Thymus (tissue), 14 donors: ENCODE measurements at places on chromosomes 6 and 20. TPM values are rescaled to one million over a fixed set of nuclear protein-coding genes. Genes with fewer than 3 reads are reported as not detected.

DNA sequence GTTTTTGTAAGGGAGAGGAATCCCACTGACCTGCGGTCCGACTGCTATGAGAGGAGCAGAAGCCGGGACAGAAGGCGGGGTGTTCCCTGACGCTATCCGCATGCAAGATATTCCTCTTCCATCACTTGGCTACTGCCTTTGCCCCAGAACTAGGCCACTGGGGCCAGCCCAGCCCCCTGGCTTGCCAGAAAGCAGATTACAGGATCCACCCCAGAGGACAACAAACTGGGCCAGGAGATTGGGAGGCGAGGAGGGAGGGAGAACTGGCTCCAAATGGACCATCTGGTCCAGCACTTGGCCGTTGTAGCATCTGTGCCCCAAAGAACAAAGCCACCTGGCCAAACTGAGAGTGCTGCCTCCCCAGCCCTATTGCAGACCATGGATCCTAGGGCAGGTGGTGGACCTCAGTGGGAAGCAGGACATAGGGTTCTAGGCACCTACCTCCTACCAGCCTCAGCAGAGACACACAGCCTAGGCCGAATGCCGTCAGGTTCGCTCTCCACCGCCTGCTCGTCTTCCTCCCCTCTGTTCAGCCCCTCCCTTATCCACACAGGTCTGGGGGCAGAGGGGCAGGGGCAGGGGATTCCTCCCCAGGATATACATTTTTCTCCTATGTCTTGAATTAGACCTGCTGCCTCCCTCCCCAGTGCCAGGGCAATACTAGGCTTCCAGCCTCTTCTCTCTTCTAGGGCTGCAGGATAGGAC lies 4.0 kb downstream of the MDGA1 start:
- no peaks in the 10 kb centered on the region for H3K36me3 ChIP-seq
- H3K27ac ChIP-seq, result no peak overlapping the region
- H3K4me3 ChIP-seq, result no peak overlapping the region
- peaks cover 39% of the 10 kb centered on the region for H3K4me1 ChIP-seq

DNA sequence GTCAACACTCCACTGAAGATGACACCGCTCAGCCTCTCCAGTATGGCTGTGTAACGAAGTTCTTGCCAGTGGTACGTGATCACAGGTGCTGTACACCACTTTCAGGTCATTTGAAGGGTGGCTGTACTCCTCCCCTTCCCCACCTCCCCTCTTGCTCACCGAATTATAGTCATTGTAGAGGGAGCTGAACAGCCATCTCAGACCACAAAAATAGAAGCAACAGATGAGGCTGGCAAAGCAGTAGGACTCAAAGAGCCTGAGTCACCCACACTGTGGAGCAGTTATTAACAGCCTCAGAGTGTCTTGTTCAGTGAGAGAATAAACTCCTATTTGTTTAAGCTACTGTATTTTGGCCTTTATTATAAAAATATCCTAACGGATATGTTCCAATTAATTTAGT lies 192.5 kb upstream of the MCHR2 start:
- no peaks in the 10 kb centered on the region for H3K27me3 ChIP-seq
- no peak overlapping the region for H3K27ac ChIP-seq
- DNase-seq, result no peak
- H3K4me1 ChIP-seq, result no peaks in the 10 kb centered on the region
- no peaks in the 10 kb centered on the region for H3K36me3 ChIP-seq
- H3K4me3 ChIP-seq, result no peak overlapping the region

DNA sequence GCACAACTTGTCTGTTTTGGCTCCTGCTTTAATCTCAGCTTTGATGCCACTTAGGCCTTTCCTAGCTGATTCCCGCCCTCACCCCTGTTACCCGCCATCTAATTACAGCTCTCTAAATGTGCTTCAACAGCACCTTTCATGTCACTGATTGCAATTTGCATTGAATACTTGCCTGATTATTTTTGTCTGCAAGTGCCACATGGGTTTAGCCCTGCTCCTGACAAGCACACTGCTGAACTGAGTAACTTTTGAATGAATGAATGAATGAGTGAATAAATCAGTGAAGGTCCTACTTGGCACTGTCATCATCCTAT lies 591 bp upstream of the DCBLD1 start:
- H3K27me3 ChIP-seq, result peaks cover 23% of the 10 kb centered on the region
- H3K4me1 ChIP-seq, result peaks cover 7% of the 10 kb centered on the region
- no peak overlapping the region for H3K27ac ChIP-seq
- H3K36me3 ChIP-seq, result no peaks in the 10 kb centered on the region
- H3K4me3 ChIP-seq, result peak overlapping the region; percentile 61
- DNase-seq, result no peak

DNA sequence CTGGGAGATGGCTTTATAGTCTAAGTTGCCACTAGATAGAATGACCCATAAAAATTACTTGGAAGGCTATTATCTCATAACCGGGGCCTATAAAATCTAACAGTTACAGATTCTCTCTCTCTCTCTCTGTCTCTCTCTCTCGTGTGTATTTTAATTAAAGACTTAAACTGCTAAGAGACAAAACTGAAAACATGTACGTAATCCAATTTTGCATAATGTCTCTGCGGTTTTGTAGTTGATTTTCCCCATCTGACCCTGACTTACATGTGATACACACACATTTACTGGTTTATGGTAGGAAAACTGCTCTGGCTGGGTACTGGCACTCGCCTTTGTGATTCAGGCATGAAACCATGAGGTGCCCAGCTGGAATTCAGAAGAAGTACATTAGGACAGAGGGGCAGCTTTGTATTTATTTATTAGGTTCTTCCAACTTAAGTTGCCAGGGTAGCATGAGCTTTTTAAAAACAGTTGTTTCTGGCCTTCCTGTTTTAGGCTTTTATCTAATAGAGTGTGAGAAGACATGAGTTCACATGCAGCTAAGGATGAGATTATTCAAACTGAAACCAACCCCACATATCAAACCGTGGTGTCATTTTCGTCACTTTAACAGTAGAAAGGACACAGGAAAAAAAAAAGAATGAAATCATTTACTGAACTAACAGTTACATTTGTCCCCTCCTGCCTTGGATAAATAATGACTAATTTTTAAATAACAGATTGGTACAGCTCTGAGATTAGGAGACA lies 182.5 kb downstream of the GMPR start:
- DNase-seq, result no peak
- no peaks in the 10 kb centered on the region for H3K27me3 ChIP-seq
- H3K4me1 ChIP-seq, result peaks cover 24% of the 10 kb centered on the region
- H3K36me3 ChIP-seq, result no peaks in the 10 kb centered on the region
- H3K27ac ChIP-seq, result peak overlapping the region; percentile 71

The NKX2-2 gene
- total RNA-seq, result 0.05 TPM

GRCh38 chr20:5364136-5364821 lies 47.5 kb upstream of the PROKR2 start:
- no peak overlapping the region for H3K4me3 ChIP-seq
- H3K4me1 ChIP-seq, result no peaks in the 10 kb centered on the region
- no peak overlapping the region for H3K27ac ChIP-seq
- DNase-seq, result no peak
- no peaks in the 10 kb centered on the region for H3K27me3 ChIP-seq
- no peaks in the 10 kb centered on the region for H3K36me3 ChIP-seq

DNA sequence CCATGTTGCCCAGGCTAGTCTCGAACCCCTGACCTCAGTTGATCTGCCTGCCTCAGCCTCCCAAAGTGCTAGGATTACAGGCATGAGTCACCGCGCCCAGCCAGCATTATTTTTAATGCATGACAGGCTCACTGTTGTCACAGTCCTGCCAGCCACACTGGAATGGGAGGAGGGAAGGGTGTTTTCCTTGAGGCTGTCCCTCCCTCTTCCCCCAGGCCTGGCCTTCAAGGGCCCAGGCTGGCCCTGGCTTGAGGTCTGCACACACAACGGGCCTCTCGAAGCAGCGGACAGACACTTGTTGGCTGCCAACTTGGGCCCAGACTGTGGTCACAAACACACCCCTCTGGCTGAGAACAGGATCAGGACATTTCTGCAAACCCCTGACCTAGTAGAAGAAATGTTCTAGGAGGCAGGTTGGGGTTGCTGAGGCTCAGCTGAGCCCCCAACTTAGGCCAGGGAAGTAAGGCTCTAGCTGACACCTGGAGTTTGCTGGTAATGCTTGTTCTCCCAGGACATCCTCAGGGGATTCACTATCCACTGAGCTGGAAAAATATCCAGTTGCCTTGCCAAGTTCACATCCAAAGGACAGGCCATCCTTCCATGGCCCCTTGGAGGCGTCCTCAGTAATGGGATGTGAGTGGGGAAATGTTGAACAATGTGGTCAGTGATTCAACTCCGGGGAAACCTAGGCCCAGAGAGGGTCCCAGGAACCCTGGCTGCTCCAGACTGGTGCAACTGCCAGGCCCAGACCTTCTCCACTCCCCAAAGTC lies 9.9 kb downstream of the SNTA1 start:
- no peak overlapping the region for H3K4me3 ChIP-seq
- no peak for DNase-seq
- H3K4me1 ChIP-seq, result no peaks in the 10 kb centered on the region
- H3K27ac ChIP-seq, result no peak overlapping the region

DNA sequence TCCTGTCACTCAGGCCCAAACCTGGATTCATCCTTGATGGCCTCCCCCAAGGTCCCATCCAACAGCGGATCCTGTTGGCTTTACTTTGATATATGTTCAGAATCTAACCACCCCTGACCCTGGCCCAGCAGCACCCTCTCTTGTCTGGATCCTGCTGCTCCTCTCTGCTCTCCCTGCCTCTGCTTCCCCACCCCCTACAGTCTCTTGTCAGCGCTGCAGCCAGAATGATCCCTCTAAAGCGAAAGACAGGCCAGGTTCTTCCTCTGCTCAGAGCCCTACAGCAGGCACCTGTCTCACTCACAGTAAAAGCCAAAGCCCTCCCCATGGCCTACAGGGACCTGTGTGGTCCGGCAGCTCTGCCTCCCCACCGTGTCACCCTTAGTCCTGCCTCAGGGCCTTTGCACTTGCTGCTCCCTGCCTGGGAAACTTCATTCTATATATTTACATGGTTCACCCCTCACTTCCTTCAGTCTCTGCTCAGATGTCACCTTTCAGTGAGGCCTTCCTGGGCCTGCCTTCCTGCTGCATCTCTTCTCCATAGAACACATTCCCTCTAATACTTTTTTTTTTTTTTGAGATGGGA lies 37.4 kb upstream of the KCNB1 start:
- no peaks in the 10 kb centered on the region for H3K27me3 ChIP-seq
- H3K4me3 ChIP-seq, result no peak overlapping the region
- DNase-seq, result no peak
- no peaks in the 10 kb centered on the region for H3K4me1 ChIP-seq
- H3K36me3 ChIP-seq, result no peaks in the 10 kb centered on the region
- H3K27ac ChIP-seq, result no peak overlapping the region

GRCh38 chr6:8930009-8930408 lies 494.7 kb upstream of the SLC35B3 start:
- no peak for DNase-seq
- H3K4me3 ChIP-seq, result no peak overlapping the region
- H3K4me1 ChIP-seq, result no peaks in the 10 kb centered on the region
- H3K27me3 ChIP-seq, result no peaks in the 10 kb centered on the region
- H3K36me3 ChIP-seq, result no peaks in the 10 kb centered on the region

The C20orf144 gene
- total RNA-seq, result 0.09 TPM
